ENCODE measurements at places on chromosomes 4 and X.

DNA sequence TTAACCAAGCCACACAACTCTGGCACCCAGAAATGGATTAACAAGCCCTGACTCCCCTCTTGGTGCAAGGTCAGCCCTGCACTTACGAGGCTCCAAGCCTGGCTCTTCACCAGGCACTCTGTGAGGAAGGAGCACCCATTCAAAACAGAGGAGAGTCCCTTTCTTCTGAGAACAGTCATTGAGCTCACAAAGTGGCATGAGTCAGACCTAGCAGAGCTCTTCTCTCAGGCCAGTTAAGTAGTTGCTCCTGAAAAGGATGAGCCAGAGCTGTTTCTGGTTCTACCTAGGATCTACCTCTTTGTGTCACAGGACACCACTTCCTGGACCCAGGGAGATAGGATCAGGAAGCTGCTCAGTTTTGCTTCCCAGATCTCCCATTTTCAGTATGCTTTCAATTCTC lies 48.2 kb downstream of the EVC2 start:
- no peak for DNase-seq

- DNase-seq = no peak
Measured at GRCh38 chr4:52645300-52645699, 13.8 kb downstream of the USP46 start.

DNA sequence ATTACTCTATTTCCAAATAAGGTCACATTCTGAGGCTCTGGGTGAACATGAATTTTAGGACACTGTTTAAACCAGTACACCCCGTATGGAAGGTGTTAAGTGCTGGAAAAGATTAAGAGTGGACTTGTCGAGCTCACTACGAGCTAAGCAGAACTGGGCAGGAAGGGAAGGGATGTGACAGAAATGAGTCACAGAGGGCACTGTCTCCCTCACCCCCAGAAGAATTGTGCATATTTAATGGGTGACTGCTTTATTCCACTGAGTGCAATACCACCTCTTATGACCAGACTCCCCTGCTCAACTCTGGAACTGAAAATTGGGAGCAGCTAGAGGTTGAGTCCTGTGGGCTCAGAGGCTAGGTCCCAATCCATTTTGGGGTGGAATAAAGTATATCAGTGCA lies 187.4 kb upstream of the RPS6KA3 start:
- DNase-seq = no peak

DNA sequence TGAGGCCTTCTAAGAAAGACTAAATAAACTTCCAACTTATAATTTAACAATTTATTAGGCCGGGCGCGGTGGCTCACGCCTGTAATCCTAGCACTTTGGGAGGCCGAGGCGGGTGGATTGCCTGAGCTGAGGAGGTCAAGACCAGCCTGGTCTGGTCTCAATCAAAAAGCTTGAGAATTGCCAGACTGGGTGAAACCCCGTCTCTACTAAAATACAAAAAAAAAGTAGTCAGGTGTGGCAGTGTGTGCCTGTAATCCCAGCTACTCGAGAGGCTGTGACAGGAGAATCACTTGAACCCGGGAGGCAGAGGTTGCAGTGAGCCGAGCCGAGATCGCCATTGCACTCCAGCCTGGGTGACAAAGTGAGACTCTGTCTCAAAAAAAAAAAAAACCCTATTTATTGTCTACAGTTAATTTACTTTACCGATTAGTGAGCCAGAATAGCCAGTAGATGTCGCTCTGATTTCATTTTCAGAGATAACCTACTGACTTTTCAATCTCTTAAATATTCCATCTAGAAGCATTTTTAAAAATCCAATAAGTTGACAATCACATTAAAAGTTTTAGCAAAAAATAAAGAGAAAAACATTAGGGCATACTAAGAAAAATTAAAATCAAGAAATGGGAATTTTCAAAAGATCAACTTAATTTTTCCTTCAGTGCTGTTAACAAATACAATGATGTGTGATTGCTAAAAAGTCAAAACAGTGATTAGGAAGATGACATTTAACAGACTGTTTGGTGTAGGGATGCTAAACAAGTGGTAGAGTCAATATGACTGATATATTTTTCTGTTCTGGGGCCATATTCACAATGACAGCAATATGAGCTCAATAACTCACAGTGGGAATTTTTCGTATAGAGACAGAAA lies 4.3 kb upstream of the SHROOM3 start:
- no peak for DNase-seq

GRCh38 chr4:106930522-106930921 lies 105.6 kb downstream of the DKK2 start:
- DNase-seq = no peak

Data from brain pericyte (primary cell).